ENCODE measurements at places on chromosomes 12 and 14. TPM values are rescaled to one million over a fixed set of nuclear protein-coding genes. Genes with fewer than 3 reads are reported as not detected.

- no peak for DNase-seq
- no peaks in the 10 kb centered on the region for H3K4me1 ChIP-seq
- H3K36me3 ChIP-seq: no peaks in the 10 kb centered on the region
- H3K4me3 ChIP-seq: no peak overlapping the region
Observed at GRCh38 chr12:83190631-83191390, 504.1 kb downstream of the TMTC2 start.

DNA sequence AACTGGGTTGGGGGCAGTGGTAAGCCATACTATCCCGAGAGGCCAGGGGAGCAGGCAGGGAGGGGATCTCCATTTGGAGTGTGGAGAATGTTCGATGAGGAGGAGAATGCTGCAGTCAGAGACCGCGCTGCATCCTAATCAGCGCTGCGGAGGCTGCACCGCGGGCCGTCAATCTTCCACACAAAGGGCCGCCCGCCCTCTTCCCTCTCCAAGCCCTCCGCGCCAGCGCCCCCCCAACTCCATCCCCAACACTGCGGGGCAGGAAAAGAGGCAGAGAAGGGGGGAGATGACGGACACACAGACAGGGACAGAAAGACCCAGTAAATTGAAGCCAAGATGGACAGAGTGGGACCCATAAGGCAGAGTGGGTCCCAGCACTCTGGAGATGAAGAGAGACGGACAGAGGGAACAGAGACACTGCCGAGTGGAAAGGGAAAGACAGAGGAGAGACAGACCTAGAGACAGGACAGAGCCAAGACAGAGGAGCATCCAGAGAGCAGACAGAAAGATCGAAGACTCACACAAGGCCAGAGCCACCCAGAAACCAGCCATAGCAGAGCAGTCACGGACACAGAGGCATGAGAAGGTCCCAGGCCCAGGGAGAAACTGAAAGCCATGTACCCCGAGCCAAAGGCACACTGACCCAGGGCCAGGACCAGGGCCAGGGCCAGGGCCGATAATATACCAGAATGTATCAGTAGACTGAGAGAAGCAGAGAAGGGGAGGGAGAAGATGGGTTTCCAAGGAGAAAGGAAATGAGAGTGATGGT is 3.5 kb downstream of the CISTR start:
- peaks cover 21% of the 10 kb centered on the region for H3K27me3 ChIP-seq
- H3K27ac ChIP-seq: no peak overlapping the region
- peaks cover 29% of the 10 kb centered on the region for H3K4me1 ChIP-seq
- H3K4me3 ChIP-seq: no peak overlapping the region

DNA sequence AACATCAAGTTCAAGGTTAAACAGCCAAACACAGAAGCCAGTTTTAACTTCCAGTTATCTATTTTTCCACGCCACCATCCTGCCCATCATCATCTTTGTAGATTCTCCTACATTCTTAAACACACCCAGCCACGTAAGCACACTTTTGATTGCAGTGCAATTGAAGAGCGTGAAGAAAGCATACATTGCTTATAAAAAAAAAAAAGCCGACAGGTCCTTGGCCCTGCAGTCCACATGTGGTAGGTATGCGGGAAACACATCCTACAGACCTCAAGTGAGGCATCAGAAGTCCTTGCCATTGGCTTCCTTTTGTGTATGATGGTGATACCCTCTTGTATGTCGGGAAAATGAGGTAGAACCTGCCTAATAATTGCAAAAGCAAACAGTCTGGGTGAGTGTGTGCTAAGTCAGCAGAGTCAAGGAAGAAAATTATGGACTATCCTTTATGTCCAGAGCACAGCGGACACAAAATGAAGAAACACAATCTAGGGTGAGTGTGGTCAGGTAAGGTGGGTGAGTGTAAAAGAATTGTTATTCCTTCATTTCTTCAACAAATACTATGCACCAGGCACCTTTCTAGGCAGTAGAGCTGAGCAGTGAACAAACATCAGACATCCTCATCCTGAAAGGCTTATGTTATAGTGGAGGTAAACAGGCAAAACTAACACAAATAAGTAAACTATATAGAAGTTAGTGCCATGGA is 51.5 kb downstream of the EID3 start:
- no peak for DNase-seq
- H3K27me3 ChIP-seq: no peaks in the 10 kb centered on the region
- peaks cover 34% of the 10 kb centered on the region for H3K36me3 ChIP-seq
- no peaks in the 10 kb centered on the region for H3K4me1 ChIP-seq

- no peaks in the 10 kb centered on the region for H3K4me1 ChIP-seq
- DNase-seq: no peak
- H3K27ac ChIP-seq: no peak overlapping the region
- no peaks in the 10 kb centered on the region for H3K36me3 ChIP-seq
- no peaks in the 10 kb centered on the region for H3K27me3 ChIP-seq
- H3K4me3 ChIP-seq: no peak overlapping the region
Observed at GRCh38 chr12:60308366-60308991, 712.6 kb downstream of the SLC16A7 start.

DNA sequence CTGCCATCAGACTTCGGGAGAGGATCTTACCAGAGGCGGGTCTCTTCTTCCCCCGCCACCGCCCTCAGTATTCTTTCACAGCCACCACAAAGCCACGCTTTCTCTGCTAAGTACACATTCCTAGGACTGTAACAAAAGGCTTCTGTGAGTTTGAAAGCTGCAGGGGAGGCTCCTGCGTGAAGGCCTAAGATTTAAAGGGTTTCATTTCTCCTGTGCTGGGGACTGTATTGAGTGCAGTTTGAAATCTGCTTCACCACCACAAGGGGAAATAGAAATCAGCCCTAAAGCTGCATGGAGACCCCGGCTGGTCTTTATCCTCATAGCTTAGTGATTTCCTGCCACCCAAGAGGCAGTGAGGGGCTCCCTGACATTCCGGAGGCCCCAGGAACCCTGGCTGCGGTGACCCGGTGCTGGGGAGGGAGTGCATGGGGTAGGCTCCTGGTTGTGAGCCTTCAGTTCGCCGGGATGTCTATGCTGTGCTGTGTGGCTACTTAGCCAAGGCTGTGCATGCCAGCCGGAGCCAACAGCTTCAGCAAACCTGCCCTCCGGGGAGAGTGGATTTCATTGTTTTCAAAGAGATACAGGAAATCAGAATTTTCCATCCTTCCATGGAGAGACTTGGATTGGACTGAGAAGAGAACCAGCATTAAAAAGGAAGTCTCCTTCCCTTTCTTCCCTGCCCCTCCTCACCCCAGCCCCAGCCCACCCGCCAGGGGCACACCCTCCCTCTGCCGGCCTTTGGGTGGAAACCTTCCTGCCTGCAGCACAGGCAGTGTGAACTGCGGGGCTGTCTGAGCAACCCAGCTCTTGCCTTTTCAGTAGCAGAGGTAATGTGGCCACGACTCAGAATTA is 163.3 kb downstream of the ETV6 start:
- H3K4me1 ChIP-seq: peaks cover 67% of the 10 kb centered on the region
- no peaks in the 10 kb centered on the region for H3K27me3 ChIP-seq
- H3K36me3 ChIP-seq: no peaks in the 10 kb centered on the region
- no peak overlapping the region for H3K4me3 ChIP-seq
- peak; percentile 39 for DNase-seq

GRCh38 chr12:109995361-109995685 is 845 bp downstream of the GIT2 start:
- peak overlapping the region; percentile 92 for H3K27ac ChIP-seq
- no peak for DNase-seq
- no peaks in the 10 kb centered on the region for H3K27me3 ChIP-seq
- H3K4me1 ChIP-seq: peaks cover 65% of the 10 kb centered on the region
- peak overlapping the region; percentile 95 for H3K4me3 ChIP-seq

DNA sequence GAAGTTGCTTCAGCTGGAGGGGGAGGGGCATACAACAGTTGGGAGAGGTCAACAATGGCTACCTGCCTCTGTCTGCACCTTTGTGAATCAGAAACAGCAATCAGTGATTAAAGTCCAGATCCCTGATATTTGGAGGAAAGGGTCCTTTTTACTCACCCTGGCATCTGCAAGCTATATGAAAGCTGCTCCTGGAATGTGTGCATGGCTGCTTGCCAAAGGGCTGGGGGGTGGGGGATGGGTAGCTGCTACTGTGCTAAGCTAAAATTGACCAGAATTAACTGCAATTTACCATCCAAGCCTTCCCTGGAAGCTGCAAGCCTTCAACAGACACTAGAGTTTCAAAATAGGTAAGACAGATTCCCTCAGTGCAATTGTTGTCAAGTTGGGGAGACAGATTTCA is 13.5 kb upstream of the GTF2A1 start:
- H3K4me3 ChIP-seq: no peak overlapping the region
- H3K36me3 ChIP-seq: no peaks in the 10 kb centered on the region
- no peaks in the 10 kb centered on the region for H3K27me3 ChIP-seq
- no peak for DNase-seq
- no peaks in the 10 kb centered on the region for H3K4me1 ChIP-seq

- no peaks in the 10 kb centered on the region for H3K4me1 ChIP-seq
- no peak overlapping the region for H3K4me3 ChIP-seq
- DNase-seq: no peak
- no peak overlapping the region for H3K27ac ChIP-seq
Observed at GRCh38 chr12:75120311-75120711, 89.3 kb downstream of the KCNC2 start.

Gene CMA1
- total RNA-seq: not detected

Gene ARHGEF40
- 20.2 TPM for total RNA-seq
